IMR-90 (cell line): ENCODE measurements at places on chromosomes 6 and 20.

DNA sequence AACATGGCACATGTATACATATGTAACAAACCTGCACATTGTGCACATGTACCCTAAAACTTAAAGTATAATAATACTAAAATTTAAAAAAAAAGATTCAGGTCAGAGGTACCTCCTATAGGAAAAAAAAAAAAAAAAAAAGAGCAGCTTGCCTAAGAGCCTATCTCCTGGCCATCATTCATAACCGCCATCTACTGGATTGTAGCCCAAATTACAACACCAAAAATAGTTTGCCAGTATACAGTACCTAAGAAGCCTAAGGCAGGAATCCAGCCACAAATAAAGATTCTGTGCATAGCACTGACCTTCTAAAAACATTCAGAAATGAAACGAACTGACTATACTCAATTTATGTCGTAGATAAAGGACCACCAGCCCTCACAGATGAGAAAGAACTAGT lies 438.4 kb upstream of the ADGRB3 start:
- no peak for DNase-seq

DNA sequence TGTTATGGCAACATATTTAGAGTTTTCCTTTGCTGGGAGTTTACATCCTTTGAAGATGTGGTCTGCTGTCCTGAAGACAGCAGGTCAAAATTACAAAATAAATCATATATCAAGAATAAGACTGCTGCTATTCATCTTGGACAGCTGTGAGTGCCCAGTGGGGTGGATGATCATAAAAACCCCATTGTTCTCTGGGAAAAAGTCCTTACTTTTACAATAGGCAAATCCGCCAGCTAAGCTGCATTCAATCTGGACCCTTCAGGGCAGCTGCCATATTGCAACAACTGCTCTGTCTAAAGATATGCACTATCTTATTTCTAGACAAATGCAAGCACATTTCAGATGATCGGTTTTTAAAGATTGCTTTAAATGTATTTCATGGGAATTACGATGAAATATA lies 19.4 kb downstream of the CASS4 start:
- no peak for DNase-seq

GRCh38 chr6:129344379-129344778 lies 365.6 kb downstream of the ARHGAP18 start:
- no peak for DNase-seq

GRCh38 chr20:23647346-23647745 lies 9.6 kb upstream of the CST3 start:
- DNase-seq = peak; percentile 39

DNA sequence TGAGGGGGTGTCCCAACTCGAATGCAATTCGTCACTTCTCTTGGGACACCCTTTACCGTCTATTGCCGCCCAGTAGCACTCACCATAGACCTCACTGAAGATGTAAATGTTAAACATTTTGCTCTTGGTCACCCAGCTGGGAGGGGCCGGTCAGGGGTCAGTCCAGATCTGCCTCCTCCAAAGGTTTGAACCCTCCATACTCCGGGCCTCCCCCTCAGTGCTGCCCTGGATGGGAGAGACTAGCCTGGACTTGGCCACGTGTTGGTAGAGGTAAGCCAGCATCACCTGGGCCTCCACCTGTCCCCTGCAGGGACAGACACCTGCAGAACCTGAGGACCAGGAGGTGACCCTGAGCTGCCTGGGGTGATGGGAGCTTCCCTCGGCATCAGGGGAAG lies 5.0 kb upstream of the MYT1 start:
- no peak for DNase-seq

DNA sequence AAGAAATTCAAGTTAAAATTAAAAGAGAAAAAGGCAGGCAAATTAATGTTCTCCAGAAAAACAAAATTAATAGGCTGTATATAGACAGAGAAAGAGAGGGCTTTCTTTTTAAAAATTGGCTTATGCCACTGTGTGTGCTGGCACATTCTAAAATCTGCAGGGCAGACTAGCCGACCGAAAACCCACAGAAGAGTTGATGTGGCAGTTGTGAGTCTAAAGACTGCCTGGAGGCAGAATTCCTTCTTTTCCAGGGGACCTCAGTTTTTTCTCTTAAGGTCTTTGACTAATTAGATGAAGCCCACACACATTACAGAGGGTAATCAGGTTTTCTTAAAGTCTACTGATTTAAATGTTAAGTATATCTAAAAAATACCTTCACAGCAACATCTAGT lies 85.7 kb downstream of the GJA1 start:
- DNase-seq = peak; percentile 0

DNA sequence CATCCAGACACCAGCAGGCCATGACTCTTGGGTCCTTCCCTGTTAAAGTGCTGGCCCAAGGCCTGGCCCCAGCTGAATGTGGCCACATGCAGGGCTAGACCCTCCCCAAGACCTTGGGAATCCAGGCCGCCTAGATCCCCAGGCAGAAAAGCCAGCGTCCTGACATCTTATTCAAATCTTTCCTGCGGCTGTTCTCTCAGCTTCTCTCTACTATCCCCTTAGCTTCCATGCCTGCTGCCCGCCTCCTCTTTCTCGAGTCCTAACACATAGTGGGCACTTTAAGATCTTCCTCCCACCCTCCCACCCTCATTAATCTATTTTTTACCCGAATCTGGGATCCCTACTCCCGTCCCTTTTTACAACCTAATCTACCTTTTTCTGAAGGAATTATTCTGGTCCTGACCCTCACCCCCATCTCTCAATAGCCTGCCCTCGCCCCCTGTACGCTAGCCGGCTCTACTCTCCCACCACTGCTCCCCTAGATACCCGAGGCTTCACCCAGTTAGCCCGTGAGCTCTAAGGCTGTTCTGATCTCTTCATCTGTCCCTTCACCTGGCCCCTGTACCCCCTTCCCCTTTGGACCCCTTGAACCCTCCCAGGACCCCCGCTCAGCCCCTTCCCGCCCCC lies at the start of gene CCHCR1:
Gene CCHCR1, minus strand, starts transcription at position 290 of the 627 bp plus-strand sequence. Its CDS starts 202 bp downstream, at position 88.
- no peak for DNase-seq

DNA sequence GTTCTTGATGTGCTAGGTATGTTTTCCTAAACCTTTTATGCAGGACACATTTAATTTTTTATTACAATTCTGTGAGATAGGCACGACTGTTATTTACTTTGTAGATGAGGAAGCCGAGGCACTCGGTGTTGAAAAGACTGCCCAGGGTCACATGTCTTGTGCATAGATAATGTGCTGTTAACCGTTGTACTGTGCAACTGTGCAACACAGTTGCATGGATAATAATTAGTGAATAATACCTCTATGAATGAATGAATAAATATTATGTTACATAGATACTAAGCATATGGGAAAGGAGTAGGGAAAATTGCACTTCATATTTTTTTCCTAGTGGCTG lies 60.3 kb upstream of the DEK start:
- DNase-seq = no peak

DNA sequence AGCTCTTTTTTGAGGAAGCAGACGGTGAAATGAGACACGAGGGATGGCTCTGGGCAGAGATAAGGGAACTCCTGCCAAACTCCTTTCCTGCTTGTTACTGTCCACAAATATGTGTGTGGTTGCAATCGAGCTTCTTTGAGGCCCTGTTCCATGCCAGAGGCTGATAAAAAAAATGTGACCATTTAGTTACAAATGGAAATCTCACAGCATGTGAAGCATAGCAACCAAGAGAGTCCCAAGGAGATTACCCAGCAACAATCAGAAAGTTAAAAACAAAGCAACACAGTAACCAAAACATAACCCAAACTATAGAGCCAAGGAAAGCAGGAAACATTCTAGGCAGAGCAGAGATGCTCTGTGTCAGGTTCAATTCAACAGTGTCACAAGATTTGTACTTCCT lies 35.4 kb upstream of the HMGN3 start:
- DNase-seq = peak; percentile 43
